Fibroblast of gingiva (primary cell): ENCODE measurements at places on chromosomes 4 and X.

- peak; percentile 79 for DNase-seq
Observed at GRCh38 chr4:125268068-125268755, 46.5 kb upstream of the FAT4 start.

DNA sequence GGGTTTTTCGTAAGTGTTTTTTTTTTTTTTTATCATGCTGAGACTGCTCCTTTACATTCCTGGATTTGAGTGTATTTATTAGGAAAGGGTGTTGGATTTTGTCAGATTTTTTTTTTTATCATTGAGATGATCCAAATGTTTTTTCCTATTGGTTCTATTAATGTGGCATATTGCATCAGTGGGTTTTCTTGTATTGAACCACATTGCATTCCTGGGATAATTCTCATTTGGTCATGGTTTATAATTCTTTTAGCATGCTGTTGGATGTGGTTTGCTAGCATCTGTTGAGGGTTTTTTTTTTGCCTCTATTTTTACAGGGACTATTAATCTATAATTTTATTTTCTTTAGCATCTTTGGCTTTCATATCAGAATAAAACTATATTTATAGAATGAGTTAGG, 28.8 kb downstream of the COL4A5 start:
- peak; percentile 66 for DNase-seq

- no peak for DNase-seq
Observed at GRCh38 chr4:27242217-27242616, 381.6 kb downstream of the STIM2 start.

GRCh38 chrX:131279617-131280016, 9.5 kb downstream of the IGSF1 start:
- no peak for DNase-seq

GRCh38 chrX:19677121-19677520, 161.8 kb upstream of the MAP3K15 start:
- no peak for DNase-seq

DNA sequence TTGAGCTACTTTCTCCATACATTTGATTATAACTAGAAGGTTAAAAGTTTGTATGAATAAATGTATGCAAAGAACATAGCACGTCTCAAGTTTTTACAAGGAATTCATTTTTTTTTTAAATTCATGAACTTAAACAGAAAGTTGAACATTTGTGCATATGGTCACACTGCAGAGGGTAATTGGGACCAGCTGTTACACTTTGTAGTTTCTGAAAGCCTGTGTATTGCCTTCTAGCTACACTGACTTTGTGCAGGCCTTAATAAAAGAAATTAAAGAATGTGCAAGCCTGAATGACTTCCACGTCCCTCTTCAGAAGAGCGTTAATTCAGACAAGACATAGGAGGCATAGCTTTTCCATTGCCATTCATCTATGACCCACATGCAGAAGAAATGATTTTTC, 153.1 kb upstream of the PCDH18 start:
- DNase-seq, result peak; percentile 73

- no peak for DNase-seq
Observed at GRCh38 chr4:118826723-118827444, 9.0 kb downstream of the SEC24D start.

GRCh38 chr4:113311047-113311446, 261.6 kb downstream of the ANK2 start:
- no peak for DNase-seq

- DNase-seq, result no peak
Observed at GRCh38 chrX:39613997-39614679, 483.6 kb downstream of the BCOR start.

DNA sequence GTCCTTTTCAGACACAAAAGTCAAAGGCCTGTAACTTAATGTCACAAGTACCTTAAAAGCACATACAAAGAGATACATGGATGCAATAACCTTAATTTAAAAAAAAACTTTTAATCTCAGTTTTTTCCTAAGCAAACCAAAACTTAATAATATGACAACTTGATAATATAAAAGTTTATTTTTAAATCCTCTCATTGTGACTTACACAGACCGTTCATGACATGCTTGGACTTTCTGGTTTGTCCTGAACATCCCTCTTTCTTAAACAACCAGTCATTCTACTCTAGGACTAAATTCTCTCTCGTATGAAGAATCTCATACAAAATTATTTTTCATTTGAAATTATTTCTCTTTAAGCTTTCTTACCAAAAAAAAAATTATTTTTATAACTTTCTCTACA, 43.1 kb upstream of the CYP2U1 start:
- DNase-seq, result no peak

GRCh38 chrX:12954981-12955380, 19.9 kb upstream of the TMSB4X start:
- DNase-seq, result no peak

GRCh38 chr4:120693816-120694215, 228.7 kb downstream of the PRDM5 start:
- no peak for DNase-seq

DNA sequence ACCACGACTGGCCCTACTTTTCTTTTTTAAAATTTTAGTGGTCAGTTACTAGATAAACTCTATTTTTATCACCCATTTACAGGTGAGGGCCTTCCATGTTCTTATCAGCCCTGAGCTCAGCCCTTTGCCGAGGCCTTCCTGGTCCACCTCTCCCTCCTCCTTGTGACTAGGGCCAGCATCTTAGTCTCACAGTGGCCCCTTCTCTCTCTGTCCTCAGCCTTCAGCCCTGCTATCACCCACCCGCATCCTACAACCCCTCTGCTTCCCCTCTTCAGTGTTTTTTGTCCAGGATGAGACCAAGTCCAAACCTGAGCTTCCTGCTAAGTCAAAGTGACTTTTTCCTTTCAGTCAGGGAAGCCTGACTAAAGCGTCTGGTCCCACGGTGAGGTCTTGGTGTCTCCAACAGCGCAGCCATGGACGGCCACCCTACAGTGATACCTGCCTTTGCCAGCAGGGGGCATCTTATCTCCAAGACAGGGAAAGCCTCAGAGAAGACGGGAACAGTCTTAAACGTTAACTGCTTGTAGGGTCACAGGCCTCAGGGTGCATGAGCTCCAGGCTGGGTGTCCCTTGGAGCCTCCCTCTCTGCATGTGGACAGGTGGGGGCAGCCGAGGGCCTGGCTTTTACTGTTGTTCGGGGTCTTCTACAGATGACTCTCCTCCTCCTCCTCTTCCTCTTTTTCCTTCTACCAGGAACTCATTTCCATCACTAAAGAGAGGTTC, 11.7 kb upstream of the GAGE10 start:
- peak; percentile 28 for DNase-seq

DNA sequence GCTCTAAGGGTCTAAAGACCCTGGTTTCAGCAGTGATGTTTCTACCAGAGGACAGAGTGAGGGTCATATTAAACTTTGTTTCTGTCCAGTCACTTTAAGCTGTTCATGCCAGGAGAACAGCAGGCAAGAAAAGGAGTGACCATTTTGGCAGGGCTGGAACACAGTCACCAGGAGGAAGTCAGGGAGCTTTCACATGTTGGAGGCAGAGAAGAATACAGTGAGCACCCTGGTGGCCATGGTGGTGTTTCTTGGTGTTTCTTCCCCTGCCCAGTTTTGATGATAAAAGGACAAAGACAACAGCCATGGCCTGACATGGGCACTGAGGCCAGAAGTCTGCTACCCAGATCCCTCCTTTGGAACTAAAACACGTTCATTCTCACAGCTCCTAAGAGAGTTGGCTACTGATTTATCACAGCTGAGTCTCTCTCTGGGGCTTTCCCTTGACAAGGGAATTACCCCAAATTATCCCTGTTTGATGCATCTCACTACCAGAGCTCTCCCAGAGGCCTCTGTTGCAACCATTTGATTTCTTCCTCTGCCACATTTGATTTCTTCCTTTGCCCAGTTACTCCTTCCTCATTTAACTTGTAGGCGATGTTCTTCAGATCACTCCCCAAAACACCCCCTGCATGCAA, 106.4 kb upstream of the NWD2 start:
- no peak for DNase-seq

- DNase-seq, result no peak
Observed at GRCh38 chrX:39692796-39693195, 405.0 kb downstream of the BCOR start.

GRCh38 chr4:183014361-183015084, 84.5 kb upstream of the WWC2 start:
- no peak for DNase-seq

- no peak for DNase-seq
Observed at GRCh38 chr4:18419780-18420179, 398.2 kb upstream of the LCORL start.

DNA sequence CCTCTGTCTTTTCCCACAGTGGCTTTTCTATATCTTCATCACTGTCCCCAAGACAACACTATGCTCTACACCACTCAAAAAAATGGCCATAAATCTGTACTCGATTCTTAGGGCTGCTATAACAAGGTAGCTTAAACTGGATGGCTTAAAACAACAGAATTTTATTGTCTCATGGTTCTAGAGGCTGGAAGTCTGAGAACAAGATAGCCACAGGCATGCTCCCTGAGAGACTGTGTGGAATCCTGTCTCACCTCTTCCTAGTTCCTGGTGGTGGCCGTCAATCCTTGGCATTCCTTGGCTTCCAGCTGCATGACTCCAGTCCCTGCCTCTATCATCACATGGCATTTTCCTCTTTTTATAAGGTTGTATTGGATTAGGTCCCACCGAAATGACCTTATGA, 70.7 kb upstream of the DCLK2 start:
- no peak for DNase-seq

GRCh38 chr4:22877486-22878052, 184.8 kb downstream of the GBA3 start:
- no peak for DNase-seq

DNA sequence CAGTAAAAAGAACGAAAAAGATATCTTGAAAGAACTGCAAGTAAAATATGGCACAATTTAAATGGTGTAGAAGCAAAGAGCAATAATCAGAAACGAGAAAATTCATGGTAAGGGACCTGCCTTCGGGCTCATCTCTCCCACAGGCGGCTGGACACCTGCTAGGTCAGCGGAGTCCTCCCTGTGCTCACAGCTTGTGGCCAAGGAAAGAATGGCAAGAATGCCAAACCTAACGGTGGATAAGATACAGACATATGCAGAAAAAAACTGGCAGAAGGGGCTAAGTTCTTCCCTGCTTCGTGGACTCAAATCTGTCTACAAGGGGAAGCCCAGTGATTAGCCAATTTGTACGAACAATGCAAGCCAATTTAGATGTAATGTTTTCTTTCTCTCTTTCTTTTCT, 152.1 kb upstream of the VCX start:
- no peak for DNase-seq

DNA sequence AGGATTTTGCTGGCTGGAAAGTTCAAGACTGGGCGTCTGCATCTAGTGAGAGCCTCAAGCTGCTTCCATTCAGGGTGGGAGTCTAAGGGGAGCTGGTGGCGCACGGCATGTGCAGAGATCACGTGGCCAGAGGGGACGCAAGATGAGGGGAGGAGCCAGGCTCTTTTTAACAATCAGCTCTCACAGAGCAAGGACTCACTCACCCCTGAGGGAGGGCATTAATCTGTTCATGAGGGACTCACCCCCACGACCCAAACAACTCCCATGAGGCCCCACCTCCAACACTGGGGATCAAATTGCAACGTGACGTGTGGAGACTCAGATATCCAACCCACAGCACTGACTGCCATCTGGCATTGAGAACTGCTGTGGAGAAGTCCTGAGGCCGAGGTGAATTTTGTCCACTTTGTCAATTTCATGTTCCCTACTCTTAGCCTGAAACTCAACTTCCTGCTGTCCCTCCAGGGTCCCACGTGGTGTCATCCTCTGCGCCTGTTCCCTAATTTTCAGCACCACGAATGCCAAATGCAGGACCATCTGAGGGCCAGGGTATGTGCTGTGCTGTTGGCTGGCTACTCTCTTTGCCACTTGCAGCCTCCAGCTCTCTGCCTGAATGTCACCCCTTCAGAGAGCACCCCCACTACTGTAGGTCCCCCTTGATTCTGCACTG, 5.6 kb downstream of the ZFP92 start:
- no peak for DNase-seq

- no peak for DNase-seq
Observed at GRCh38 chr4:8830056-8830455, 41.6 kb downstream of the HMX1 start.

DNA sequence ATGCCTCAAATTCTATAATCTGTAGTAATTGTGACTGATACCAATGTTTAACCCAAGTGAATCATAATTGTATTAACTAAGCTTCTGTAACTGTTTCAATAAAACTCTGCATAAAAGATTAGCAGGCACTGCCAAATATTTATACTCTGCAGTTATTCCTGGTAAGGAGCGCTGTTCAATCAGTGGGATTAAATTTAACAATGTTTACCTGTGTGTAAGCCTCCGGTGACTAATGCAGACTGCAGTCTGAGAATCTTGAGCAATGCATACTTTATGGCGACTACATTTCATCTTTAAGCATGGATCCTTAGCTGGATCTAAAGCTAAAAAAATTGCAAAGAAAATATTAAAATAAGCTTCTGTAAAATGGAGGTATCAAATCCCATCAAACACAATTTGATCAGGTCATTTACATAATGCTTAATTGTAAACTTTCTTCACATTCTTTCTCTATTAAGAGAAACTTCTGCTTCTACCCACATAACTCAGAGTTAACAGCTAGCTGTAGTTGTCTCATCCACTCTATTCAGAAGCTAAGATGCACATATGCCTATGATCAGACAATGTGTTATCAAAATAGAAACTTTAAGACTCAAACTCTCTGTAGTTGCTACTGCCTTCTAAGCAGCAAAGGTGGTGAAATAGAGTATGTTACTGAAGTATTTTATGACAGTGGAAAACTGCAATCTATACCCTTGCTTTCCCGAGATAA, 234.0 kb downstream of the SPOCK3 start:
- no peak for DNase-seq

GRCh38 chr4:109910256-109910655, 2.4 kb upstream of the EGF start:
- no peak for DNase-seq

- DNase-seq, result no peak
Observed at GRCh38 chrX:15607067-15607466, 6.3 kb upstream of the ACE2 start.

GRCh38 chr4:143531380-143531779, 17.9 kb downstream of the SMARCA5 start:
- DNase-seq, result peak; percentile 2

DNA sequence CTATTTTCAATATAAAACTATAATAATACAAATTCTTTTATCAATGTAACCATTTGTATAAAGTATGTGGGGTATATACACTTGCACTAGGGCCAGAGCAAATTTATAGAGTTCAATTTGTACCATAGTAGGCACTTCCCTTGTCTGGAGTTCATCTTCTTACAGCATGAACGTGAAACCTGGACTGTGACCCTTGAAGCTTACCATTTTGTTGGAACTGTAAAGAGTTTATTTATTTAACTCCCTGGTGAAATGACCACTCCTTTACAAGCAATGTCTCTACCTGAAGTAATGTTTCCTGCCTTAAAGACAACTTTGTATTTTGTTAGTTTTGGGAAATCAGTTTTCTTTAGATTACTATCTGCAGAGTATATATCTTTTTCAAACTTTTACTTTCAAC, 188.2 kb downstream of the ARAP2 start:
- DNase-seq, result no peak

- no peak for DNase-seq
Observed at GRCh38 chr4:8547108-8547911, 32.9 kb upstream of the GPR78 start.

GRCh38 chr4:146051728-146052391, 113.2 kb upstream of the ZNF827 start:
- DNase-seq, result peak; percentile 78
